ENCODE measurements at places on chromosomes 6 and 20.

DNA sequence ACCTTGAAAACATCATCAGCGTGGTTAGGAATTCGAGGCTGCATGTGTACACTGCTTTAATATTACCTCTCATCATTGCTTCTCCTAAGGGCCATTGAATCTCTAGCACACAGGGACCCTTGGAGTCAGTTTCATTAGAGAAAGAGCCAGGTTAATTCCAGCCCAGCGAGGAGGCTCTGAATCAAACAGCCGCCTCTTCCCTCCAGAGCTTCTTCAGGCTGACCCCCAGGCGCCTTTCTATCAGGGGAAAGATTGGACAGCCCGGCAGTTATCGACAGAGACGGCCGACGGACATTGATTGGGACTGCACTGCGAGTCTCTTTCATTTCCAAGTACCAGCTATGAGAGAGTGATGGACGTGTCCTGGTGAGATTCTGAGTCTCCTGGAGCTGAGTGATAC lies 159.2 kb downstream of the ANKRD60 start:
- DNase-seq = no peak

DNA sequence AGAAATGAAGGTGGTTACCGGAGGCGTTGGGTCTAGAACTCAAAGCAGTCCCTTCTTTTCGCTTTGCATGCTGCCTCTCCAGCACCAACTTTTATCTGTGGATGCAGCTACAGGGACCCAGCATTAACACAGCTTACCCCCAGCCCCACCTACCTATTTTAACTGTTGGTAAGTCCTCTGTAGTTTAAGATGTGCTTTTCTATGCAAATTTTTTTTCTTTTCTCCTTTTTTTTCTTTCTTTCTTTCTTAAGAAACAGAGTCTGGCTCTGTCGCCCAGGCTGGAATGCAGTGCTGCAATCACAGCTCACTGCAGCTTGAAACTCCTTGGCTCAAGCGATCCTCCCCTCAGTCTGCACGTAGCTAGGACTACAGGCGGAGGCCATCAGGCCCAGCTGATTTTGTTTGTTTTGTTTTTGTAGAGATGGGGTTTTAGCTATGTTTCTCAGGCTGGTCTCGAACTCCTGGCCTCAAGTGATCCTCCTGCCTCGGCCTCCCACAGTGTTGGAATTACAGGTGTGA lies 6.5 kb upstream of the USP45 start:
- DNase-seq = no peak

GRCh38 chr6:90219209-90219985 lies 77.2 kb downstream of the BACH2 start:
- DNase-seq = no peak

GRCh38 chr20:11379257-11380011 lies 538.3 kb upstream of the BTBD3 start:
- DNase-seq = no peak

- no peak for DNase-seq
Observed at GRCh38 chr6:54074578-54075195, 36.6 kb upstream of the MLIP start.

GRCh38 chr6:44262467-44263353 lies 2.6 kb downstream of the NFKBIE start:
- no peak for DNase-seq

GRCh38 chr6:38715016-38715689 lies at the start of gene DNAH8:
Gene DNAH8 (plus strand): TSS chr6:38715311. CDS start chr6:38722810, 7,499 bp downstream.
- no peak for DNase-seq

DNA sequence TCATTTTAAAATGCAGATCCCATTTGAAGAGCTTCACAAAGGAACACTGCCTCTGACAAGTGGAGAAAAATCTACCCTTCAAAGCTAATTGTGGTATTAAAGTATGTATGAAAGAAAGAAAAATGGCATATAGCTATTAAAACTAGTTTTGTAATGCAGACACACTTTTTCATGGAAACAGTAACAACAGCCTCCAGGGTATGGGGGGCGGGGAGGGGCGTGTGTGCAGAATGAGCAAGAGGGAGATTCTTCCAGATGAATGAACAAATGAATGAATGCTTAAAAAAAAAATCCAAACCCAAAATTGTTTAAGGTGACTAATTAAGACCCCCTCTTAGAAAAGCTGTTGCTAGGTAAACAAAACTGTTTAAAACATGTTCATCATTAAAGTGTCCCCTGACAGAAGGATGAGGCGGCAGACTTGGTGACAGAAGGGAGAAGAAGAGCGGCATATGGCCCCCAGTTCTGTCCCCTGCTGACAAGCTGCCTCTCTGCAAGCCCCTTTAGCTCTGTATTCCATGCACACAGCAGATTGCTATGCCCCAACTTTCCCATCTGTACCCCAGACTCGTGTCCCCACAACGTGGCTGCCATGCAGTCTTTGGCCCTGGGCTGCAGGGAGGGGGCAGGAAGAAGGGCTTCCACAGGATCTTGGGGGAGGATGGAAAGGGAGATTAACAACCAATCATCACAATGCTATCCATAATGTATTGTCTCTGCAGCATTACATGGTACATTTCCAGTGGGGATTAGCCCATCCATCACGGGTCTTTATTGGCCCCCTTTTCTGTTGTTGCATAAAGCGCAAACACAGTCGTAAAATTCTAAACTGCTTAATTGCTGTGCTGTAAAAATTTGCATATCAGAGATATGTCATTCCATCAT lies 108.4 kb upstream of the OLIG3 start:
- no peak for DNase-seq

- no peak for DNase-seq
Observed at GRCh38 chr6:19803331-19804204, 33.6 kb upstream of the ID4 start.

GRCh38 chr6:26275663-26276062 lies 89.3 kb upstream of the BTN3A2 start:
- no peak for DNase-seq

GRCh38 chr6:85452441-85452881 lies 2.6 kb downstream of the NT5E start:
- no peak for DNase-seq

DNA sequence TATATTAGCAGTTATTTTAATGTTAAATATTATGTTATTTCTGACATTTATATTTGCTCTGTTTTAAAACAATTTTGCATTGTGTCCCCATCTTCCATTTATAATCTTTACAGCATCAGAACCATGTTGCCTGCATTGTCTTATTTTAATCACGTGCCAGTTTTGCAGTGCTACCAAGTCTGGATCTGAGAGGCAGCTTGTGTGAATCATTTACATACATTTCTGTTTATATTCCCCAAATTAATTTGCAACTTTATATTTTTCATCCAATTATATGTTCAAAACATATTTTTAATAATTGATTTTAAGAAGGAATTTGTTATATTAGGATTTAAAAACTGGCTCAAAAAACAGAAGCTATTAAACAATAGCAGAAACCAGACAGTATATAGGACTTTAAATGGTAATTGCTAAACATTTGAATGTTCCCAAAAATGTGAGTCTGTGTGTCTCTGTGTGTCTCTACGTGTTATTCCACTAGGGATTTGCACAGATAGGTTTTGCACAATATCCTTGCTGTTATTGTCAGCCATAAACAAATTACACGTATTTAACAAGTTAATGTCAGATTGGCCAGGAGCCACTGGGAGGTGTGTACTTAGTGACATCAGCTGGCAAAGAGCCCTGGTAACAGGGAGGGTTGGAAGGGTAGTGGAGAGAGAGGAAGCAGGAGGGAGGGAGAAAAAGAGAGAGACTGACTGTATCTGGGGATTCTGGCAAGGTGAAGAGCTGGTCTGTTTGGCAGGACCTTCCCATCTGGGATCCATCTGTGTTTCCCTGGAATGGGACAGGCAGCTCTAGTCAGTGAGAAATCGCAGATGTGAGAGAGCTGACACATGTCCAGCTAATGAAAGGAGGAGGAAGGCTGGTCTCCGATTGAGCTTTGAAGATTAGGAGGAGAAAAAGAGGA lies 72.1 kb downstream of the CBFA2T2 start:
- DNase-seq = no peak

- DNase-seq = no peak
Observed at GRCh38 chr6:11392778-11393507, 144.6 kb upstream of the TMEM170B start.

GRCh38 chr6:134251320-134251719 lies 66.6 kb downstream of the SGK1 start:
- no peak for DNase-seq

DNA sequence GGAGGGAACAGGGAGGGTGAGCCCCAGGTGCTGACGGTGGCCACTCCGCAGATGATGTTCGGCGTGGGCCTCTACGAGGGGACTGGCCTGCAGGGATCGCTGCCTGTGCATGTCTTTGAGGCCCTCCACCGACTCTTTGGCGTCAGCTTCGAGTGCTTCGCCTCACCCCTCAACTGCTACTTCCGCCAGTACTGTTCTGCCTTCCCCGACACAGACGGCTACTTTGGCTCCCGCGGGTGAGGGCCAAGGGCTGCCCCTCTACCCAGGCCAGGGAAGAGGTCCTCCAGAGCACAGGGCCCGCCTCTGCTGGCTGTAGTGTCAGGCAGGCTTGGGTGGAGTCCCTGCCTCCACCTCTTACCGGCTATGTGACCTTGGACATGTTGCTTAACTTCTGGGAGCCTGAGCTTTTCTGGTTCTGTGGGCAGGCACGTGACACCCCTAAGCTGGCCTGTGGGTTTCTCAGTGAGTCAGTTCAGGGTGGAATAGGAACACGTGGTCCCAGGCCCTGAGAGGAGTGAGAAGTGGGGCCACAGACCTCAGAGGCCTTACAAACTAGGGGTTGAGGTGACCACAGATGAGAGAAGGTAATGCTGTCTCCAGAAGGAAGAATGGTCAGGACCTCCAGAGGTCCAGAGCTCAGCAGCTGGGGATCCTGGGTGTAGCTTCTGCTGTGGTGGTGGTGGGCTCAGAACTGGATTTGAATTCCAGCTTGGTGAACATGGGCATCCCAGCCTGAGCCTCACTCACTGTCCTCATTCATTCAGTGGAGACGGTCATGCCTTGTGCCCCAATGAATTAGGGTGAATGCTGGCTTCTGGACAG lies 11.9 kb downstream of the PCIF1 start:
- no peak for DNase-seq

- no peak for DNase-seq
Observed at GRCh38 chr20:32285082-32285620, 7.7 kb downstream of the KIF3B start.

GRCh38 chr20:15364781-15365180 lies 1027.4 kb upstream of the FLRT3 start:
- DNase-seq = no peak

DNA sequence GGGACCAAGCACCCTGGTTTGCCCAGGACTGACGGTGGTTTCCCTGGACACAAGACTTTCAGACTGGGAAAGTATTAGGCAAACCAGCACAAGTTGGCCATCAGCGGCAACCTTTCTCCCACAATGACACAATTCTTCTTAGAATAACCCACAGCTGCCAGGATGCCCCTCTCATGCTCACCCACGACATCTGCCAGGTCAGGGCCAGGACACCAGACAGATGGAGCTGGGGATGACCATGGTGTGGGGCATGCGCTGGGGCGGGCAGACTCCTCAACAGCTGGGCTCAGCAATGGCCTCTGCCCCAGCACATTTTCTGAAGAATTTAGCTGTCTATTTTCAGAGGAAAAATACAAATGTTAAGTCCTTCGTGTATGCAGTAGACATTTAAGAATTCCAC lies 226.4 kb downstream of the FNDC1 start:
- no peak for DNase-seq

DNA sequence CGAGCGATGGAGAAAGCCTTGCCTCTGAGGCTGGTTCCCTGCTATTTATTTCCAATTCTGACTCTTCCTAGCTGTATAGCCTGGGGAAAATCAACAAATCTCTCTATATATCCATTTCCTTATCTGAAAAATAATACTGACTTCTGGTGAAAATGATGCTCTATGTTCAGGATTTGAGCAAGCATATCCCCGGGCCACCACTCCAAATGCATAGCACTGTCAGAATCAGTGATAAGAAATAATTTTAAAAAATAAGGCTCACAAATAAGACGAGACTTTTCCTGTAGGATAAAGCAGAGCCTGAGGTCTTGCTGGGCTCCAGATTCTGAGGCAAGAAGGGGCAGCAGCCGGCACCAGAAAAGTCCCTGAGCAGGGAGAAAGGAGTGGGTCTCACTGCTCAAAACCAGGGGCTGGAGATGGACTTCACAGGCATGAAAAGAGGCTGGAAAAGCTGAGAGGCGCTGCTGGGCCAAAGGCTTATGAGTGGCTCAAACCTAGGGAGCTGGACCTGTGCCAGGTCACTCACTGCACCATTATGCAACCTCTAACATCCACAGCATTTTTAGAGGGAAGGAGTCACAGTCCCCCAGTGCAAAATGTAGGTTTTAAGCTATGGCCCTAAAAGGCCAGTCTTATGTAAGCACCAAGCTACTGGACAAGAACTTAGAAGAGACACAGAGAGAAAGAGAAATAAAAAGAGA lies 48.1 kb upstream of the SLC17A4 start:
- no peak for DNase-seq

- no peak for DNase-seq
Observed at GRCh38 chr6:29968130-29968529, 25.8 kb downstream of the HLA-A start.

- DNase-seq = no peak
Observed at GRCh38 chr6:169804427-169804826, 53.0 kb downstream of the ERMARD start.

DNA sequence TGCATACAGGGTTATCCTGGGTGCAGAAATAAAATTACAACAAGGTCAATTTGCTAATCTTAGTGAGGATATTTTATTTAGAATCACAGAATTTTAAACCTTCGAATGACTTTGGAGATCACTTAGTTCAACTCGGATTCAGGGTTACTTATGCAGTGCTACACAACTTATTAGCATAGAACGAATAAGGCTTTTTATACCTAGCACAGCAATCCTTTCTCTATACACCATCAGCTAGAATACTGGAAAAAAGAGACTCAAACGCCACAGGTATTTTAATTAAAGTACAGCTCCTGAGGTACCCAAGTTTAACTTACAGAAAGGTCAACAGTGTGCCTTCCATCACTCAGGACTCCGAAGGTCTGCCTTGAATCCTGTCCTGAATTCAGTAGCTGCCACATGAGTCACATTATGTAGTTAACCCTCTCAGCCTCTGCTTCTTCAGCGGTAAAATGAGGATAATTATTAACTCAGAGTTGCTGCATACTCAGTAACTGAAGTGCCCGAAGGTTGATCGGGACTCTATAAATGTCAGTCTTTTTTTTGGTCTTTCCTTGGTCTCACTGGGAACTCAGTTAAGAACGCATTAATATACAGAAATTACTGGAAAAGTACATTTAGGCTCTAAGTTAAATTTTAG lies 6.0 kb upstream of the QKI start:
- no peak for DNase-seq

DNA sequence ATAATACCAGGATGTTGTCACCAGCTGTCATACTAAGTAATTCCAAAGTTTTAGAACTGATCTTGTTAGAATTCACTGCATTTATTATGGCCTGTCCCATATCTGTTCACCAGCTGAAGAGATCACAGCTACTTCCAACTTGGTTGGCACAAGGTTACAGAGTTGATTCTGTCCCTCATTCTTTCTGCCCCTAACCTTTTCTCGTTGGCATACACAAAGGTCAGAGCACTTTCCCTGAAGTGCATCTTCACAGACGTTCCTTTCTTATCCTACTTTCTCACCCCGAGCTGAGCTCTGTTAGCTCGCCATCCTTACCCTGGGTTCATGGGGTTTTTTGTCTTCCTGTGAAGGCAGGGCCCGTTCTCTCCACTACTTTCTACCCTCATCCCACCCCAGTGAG lies 66.0 kb upstream of the VSTM2L start:
- DNase-seq = no peak

All from T follicular helper cell (primary cell).